RPMI7951 (cell line): ENCODE measurements at places on chromosomes 11 and 22. TPM values are rescaled to one million over a fixed set of nuclear protein-coding genes. Genes with fewer than 3 reads are reported as not detected.

Gene CNIH2
- total RNA-seq = 6.0 and 9.3 TPM in 2 replicates

Gene PACSIN3
- 19.8 and 22.7 TPM in 2 replicates for total RNA-seq

Gene ASCC2
- total RNA-seq = 19.8 and 26.2 TPM in 2 replicates

Gene EED
- 23.1 and 27.6 TPM in 2 replicates for total RNA-seq

Gene CECR2
- total RNA-seq = 0.10 and 0.12 TPM in 2 replicates

Gene CYB5R2
- 0.68 and 1.1 TPM in 2 replicates for total RNA-seq

Gene TMPRSS13
- total RNA-seq = not detected in 2 replicates

Gene TCN1
- total RNA-seq = 0.29 TPM in 1 of 2 replicates, not detected in the other

Gene TIGD3
- 0.20 and 0.24 TPM in 2 replicates for total RNA-seq
